ENCODE measurements at places on chromosomes 12 and 14. TPM values are rescaled to one million over a fixed set of nuclear protein-coding genes. Genes with fewer than 3 reads are reported as not detected.

DNA sequence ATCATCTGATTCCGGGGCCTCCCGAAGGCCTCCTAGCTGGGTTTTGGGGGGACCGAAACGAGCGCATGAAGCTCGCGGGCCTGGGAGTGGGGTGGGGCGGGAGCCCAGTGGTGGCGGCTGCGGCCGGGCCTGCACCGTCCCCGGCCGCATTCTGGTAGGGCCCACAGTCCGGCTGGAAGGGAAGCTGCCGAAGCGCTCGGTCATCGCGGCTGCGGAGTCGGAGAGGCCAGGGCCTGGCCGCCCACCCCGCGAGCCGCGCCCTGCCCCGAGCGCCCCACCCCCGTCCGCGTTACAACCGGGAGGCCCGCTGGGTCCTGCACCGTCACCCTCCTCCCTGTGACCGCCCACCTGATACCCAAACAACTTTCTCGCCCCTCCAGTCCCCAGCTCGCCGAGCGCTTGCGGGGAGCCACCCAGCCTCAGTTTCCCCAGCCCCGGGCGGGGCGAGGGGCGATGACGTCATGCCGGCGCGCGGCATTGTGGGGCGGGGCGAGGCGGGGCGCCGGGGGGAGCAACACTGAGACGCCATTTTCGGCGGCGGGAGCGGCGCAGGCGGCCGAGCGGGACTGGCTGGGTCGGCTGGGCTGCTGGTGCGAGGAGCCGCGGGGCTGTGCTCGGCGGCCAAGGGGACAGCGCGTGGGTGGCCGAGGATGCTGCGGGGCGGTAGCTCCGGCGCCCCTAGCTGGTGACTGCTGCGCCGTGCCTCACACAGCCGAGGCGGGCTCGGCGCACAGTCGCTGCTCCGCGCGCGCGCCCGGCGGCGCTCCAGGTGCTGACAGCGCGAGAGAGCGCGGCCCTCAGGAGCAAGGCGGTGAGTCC, at the start of gene KLC1:
Gene KLC1, plus strand, starts transcription at position 528 of the 819 bp plus-strand sequence. CDS start 25,354 bp downstream, outside the sequence.
- peak; percentile 71 for DNase-seq

DNA sequence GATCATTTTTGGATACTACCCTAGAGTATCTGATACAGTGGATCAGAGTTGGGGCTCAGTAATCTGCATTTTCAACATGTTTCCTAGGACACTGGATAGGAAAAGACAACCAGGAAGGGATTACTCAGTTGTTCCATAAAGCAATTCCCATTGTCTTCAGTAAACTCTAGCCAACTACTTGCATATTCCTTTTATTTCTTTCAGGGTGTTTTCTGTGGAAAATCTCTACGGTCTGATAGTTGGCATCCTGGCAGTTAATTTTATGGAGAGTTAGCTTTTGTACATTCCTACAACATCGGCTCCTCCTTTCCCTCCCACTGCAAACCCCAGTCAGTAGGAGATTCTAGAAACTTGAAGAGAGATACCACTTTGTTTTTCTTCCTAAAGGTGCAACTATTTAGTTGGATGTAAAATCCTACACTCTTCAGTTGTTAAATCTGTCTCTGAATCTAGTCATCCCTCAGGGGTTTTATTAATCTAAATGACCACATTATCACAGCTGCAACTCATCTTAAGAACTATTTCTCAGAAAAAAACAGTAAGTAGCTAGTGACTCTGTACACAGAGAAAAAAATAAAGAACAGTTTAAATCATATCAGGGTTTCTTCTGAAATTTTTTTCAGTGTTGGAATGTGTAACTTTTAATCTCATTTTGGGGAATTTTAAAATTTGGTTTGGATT, 103.9 kb downstream of the PDE3A start:
- no peak for DNase-seq

GRCh38 chr12:33245434-33245833, 194.2 kb downstream of the SYT10 start:
- no peak for DNase-seq

Gene LIMA1
- total RNA-seq: 240 TPM

DNA sequence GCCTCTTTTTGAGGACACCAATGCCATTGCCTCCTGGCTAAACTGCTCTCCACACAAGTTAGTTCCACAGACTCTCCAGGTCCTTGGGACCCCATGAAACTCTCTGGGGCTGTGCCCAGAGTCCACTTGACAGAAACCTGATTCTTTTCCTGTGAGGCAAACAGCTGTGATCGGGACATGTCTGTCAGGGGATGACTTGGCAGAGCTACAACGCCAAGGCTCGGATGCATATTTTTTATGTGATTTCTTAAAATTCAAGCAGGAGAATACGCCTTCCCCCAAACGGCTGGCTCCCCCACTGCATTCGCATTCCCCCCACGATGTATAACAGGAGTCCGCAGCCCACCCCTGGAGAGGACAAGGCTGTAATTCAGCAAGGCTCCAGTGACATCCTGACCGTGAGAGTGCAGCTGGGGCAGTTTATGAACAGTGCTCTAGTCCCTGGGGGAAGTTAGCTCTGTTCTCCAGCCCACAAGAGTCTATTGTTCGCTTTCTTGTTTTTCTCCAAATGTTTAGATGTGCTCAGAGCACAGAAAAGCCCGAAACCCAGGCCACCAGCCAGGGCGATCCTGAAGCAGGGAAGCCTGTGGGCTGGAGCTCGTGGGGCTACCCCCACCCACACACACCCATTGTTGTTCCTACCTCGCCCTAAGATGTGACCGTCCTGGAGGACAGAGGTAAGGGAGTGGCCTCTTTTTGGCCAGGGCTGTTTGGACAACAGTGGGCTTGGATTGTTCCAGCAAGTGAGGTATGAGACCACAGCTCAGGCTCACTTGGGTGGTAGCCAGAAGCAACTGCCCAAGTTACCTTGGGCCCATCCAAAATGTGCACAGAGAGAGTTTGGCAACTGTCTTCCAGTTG, 159.5 kb downstream of the ZFP36L1 start:
- DNase-seq: no peak

GRCh38 chr14:79786522-79786921, 424.8 kb downstream of the DIO2 start:
- no peak for DNase-seq

- DNase-seq: no peak
Measured at GRCh38 chr14:57960946-57961785, 95.3 kb upstream of the SLC35F4 start.

Gene CPM
- 1.7 TPM for total RNA-seq

DNA sequence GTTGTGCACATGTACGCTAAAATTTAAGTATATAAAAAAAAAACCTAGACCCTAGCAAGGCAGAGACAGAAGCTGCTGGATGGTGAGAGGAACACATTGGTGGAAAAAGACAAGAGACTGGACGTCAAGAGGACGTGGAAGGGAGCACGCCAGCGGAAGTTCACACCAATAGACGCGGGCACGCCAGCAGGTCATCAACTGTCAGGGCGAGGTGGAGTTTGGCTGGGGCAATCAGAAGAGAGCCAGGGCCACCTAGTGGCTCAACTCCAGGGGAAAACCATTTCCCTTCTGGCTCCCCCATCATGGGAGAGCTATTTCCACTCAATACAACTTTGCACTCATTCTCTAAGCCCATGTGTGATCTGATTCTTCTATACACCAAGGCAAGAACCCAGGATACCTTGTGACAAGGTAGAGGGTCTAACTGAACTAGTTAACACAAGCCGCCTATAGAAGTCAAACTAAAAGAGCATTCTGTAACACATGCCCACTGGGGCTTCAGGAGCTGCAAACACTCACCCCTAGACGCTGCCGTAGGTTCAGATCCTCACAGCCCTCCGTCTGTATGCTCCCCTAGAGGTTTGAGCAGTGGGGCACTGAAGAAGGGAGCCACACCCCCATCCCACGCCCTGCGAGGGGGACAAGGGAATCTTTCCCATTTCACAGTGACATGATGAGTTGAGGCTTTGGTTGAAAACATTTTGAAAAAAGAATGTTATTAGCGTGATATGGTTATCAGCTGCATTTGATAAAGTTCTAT, 702.7 kb downstream of the TMTC2 start:
- DNase-seq: no peak

Measured in MG63 (cell line).